ENCODE measurements at places on chromosomes 12 and 14.

DNA sequence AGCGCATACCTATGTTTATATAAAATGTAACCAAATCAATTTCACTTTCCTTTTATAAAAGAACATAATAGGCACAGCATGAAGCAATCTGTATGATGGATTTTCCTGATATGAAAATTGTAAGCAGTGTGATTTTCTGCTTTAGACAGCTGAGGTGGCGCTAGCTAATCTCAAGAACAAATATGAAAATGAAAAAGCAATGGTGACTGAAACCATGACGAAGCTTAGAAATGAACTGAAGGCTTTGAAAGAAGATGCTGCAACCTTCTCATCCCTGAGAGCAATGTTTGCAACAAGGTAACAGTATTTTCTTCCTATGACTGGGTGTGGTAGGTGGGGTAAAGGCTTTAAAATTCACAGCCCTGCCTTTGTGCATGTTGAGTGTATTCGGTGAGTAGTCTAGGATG, 65.0 kb upstream of the FGD4 start:
- H3K27me3 ChIP-seq = no peaks in the 10 kb centered on the region
- no peak for DNase-seq
- peaks cover 4% of the 10 kb centered on the region for H3K36me3 ChIP-seq
- H3K4me1 ChIP-seq = no peaks in the 10 kb centered on the region
- H3K4me3 ChIP-seq = no peak overlapping the region

GRCh38 chr14:82388488-82388887, 854.8 kb upstream of the SEL1L start:
- no peaks in the 10 kb centered on the region for H3K36me3 ChIP-seq
- H3K4me1 ChIP-seq = peaks cover 5% of the 10 kb centered on the region
- peak overlapping the region; percentile 30 for H3K27ac ChIP-seq
- H3K4me3 ChIP-seq = no peak overlapping the region
- no peaks in the 10 kb centered on the region for H3K27me3 ChIP-seq
- DNase-seq = no peak

DNA sequence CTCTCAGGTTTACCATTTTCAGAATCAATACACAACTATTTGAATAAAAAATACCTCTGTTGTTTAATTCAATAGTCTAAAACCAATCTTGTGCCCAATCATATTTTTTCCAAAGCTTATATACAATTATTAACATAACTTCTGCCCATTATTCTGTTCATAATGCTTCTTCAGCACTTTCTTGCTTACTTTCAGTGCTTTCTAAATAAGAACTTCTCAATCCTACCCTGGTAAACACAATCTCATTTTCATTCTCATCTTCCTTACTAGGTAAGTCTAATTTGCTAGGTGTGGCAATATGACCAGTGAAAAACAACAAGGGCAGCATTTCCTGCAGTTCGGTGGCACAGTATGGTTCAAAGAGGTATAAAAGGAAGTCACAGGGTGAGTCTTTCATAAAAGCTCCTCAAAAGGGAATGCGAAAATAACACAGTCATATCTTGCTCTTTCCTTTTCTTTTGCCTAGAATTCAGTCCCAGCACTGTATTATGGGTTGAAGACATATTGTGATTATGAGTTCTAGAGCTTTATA, 103.5 kb downstream of the FOXG1 start:
- H3K27ac ChIP-seq = no peak overlapping the region
- DNase-seq = no peak
- H3K4me1 ChIP-seq = no peaks in the 10 kb centered on the region

GRCh38 chr12:39675263-39675662, 55.7 kb upstream of the ABCD2 start:
- no peaks in the 10 kb centered on the region for H3K27me3 ChIP-seq
- no peak overlapping the region for H3K27ac ChIP-seq
- H3K4me1 ChIP-seq = no peaks in the 10 kb centered on the region
- H3K4me3 ChIP-seq = no peak overlapping the region
- no peak for DNase-seq
- no peaks in the 10 kb centered on the region for H3K36me3 ChIP-seq

- no peaks in the 10 kb centered on the region for H3K36me3 ChIP-seq
- no peak overlapping the region for H3K4me3 ChIP-seq
- no peaks in the 10 kb centered on the region for H3K27me3 ChIP-seq
- no peak overlapping the region for H3K27ac ChIP-seq
- DNase-seq = no peak
These were observed 41.5 kb upstream of the GLIPR1 start for GRCh38 chr12:75439048-75439447.

Measured in thyroid gland (tissue), 4 donors.